Renal pelvis (tissue), 12 donors: ENCODE measurements at places on chromosomes 3 and 15. TPM values are rescaled to one million over a fixed set of nuclear protein-coding genes. Genes with fewer than 3 reads are reported as not detected.

- DNase-seq, result no peak
Measured at GRCh38 chr3:112769286-112769978, 77.2 kb downstream of the CD200R1L start.

- DNase-seq, result no peak
Measured at GRCh38 chr15:42404461-42405235, 45.3 kb downstream of the CAPN3 start.

- DNase-seq, result no peak
Measured at GRCh38 chr3:49454458-49454857, 15.6 kb upstream of the DAG1 start.

- DNase-seq, result no peak
Measured at GRCh38 chr15:68421798-68422402, 10.1 kb downstream of the ITGA11 start.

DNA sequence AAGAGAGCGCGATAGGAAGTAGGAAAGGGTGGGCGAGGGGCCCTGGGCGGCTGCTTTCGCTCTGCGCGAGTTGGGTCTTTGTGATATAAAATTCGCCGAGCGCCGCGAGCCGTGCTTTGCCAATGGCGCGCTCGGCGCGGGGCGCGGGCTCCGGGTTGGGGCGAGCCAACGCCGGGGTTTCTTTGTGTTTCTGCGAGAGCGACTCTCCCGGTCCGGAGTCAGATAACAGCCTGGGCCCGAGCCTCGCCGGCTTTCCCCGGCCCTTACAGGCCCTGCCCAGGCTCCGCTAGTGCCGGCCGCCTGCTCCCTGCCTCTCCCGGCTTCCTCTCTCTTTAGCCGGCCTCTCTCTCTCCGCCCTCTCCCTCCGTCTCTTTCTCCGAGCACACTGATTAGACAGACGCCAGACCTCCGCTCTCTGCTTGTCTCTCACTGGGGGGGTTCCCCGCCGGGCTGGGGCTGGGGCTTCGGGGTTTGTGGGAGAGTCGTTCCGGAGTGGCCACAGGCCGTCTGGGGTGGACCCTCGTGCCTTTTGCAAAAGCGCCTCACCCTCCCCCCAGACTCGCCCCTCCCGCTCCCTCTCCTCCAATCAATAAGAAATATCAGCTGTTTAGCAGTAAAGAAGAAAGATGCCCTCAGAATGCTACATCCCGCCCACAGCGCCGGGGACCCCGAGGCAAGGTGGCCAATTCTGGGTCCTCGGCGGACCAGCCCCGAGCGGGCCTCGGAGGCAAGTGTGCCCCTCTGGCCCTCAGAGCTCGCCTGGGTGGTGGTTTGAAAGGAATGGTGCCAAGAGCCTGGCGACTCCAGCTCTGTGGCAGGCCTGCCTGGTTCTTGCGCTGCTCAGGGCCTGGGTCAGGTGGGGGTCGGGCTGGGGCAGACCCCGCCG is 2.9 kb downstream of the NR2F2 start:
- no peak for DNase-seq

DNA sequence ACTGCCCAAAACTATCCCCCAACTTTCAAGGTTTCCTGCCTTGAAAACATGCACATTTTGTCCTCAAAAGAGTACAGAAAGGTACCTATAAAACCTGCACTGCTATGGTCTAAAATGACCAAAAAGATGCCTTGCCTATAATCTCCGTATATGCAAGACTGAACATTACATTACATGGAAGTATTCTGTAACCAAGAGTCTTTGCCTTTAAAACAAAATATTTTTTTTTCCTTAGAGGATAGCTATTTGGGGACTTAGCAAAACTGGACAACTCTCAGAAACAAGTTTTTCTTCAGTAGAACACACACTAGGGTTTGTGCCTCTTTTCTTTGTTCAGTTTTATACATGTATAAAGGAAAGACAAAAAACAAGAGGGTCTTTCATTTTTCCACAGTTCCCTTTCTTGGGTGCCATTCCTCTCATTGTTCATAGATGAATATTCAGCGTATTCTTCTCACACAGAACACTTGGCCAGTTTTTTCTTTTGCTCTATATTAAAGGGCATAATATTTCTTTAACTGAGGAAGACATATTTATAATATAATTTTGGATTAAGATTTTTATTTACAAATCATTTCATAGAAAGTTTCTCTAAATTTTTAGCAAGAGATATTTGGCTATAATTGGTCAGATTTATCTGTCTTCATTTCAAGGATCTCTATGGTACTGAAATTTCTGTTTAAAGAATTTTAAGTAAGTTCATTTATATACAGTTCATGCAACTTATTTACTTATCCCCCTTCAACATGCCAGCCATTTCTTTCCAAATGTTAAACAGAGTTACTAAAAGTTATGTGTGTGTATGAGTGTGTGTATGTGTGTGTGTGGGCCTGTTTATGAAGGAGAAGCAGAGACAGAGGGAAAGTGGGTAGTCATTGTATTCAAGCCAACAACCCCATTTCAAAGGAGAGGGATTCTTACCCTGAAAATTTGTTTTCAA is 142.6 kb downstream of the ZBTB20 start:
- no peak for DNase-seq

GRCh38 chr15:41153733-41154132 is 37.7 kb upstream of the INO80 start:
- no peak for DNase-seq

- no peak for DNase-seq
Measured at GRCh38 chr3:71815340-71816067, 30.6 kb upstream of the PROK2 start.

GRCh38 chr3:107681396-107681795 is 158.6 kb downstream of the BBX start:
- no peak for DNase-seq

DNA sequence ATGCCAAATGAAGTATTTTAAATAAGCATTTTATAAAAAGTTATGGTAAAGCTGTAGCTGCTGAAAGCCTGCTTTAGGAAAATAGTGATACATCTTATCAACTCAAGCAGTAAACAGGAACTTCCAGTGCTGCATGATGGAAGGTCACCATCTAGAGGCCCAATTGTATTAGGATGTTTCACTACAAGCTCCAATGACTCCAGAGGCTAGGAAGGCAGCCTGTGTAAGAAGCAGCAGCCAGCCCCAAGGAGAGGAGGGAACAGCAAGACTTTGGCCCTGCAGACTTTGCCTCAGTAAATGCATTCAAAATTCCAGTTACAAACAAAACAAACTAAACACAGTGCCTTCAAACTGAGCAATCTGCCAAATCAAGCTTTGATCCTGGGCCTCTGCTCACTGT is 32.1 kb downstream of the ILDR1 start:
- no peak for DNase-seq

DNA sequence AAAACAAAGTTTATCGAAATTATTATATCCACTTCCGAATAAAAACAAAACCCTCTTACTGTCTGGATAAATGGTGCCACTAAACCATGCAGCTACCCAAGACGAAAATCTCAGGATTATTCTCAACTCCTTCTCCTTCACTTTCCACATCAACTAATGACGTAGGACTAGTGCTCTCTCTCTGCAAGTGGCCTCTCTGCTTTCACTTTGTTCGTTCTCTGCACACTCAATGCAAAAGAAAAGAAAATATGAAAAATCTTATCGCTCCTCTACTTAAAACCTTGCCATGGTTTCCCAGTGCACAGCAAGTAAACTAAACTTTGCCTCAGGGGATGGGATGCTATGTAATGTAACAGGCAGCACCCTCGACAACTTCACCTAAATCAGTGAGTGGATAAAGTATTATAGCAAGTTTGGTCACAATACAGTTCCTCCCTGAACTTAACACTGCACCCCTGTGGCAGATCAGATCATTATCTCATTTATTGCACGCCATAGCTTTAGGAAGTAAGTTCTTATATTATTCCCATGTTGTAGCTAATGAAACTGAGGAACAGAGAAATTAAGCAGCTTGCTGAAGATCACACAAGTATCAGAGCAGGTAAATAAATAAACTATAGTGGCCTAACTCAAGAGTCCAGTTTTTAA is 262.7 kb upstream of the GADL1 start:
- no peak for DNase-seq

GRCh38 chr3:40079203-40079846 is 230.2 kb upstream of the EIF1B start:
- DNase-seq, result no peak

DNA sequence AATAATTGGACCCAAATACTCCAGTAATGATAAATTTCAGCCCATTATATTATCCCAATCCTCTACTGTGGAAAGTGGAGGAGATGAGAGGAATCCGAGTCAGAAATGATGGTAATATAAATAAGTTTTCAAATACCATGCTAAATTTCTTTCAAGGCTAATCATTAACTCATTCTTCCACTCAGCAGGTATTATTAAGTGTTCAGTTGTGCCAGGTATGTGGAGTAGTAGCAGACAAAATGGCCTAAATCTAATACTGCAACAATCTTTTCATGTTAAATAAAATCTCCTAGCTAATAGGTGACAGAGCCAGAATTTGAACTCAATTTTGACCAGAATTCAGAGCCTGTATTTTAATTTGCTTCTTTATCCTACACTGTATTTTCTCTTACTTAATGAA is 538.6 kb upstream of the ROBO2 start:
- no peak for DNase-seq

GRCh38 chr3:190456770-190457169 is 7.1 kb upstream of the TMEM207 start:
- no peak for DNase-seq

DNA sequence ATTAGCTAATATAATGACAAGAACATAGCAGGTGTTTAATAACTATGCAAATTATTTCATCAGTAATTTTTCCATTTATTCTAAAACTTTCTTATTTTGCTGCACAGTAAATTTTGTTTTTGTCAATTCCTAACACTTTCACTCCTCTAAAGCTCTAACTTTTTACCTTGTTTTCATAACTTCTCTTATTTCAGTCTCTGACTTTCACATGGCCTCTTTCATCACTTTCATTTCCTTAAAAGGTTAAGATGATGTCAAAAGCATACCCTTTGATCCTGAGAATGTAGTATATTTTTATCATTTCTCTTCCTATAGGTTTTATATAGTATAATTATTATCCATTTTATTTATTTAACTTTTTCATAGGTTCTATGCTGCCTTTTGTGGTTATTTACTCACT is 1325.8 kb upstream of the ALCAM start:
- no peak for DNase-seq

DNA sequence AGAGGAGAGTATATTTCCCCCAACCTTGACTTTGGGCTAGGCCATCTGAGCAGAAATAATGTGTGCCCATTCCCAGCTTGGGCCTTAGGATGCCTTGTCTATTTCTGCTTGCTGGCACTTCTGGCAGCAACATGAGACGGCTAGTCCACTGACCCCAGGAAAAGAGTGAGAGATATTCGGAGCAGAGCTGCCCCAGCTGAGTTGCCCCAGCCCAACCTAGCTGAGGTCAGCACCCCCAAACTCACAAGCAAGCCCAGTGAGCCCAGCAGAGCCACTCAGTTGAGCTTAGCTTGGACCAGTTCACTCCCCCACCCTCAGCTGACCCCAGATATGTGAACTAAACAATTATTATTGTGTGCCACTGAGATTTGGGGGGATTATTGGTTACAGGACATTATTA is 20.2 kb downstream of the ITGA11 start:
- DNase-seq, result no peak

DNA sequence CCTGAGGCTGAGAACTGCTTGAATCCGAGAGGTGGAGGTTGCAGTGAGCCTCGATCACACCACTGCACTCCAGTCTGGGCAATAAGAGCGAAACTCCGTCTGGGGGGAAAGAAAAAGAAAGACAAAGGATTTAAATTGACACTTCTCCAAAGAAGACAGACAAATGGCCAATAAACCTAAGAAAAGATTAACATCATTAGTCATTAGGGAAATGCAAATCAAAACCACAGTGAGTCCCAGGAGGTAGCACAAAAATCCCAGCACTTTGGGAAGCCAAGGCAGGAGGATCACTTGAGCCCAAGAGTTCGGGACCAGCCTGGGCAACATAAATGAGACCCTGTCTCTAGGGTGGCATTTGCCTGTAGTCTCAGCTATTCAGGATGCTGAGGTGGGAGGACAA is 12.6 kb downstream of the CLPX start:
- no peak for DNase-seq

DNA sequence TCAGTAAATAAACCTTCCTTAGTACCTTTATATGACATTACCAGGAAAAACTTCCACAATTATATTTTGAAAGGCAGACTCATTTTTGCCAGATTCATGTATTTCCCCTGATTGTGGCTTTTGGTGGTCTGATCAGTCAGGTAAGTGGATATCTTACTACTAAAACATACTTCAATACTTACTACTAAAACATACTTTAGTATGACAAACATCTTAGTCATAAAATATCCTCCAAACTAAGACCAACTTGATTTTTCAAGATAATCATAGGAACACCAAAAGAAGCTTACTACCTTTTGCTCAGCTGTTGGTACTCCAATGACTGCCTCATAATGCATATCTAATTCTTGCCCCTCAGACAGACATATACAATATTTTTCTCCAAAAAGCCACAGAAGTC is 9.3 kb downstream of the TJP1 start:
- no peak for DNase-seq

- no peak for DNase-seq
Measured at GRCh38 chr15:34481370-34481769, 43.8 kb upstream of the GOLGA8A start.

DNA sequence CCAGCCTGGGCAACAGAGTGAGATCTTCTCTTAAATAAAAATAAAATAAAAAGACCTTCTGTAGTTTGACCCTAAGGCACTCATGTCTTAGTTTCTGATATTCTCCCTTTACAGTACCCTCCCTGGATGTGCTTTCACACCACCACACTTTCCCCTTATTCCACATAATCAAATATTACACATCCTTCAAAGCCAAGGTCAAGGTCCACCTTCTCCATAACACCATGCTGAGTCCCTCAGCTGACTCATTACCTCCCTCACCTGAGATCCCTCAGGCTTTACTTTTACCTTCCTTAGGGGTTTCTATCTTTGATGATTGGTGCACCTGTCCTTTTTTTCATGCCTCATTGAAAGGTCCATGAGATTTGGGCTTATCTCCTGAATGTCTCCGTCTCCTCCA is 25.5 kb upstream of the MNS1 start:
- DNase-seq, result no peak

GRCh38 chr3:25547103-25547502 is 117.6 kb downstream of the TOP2B start:
- DNase-seq, result no peak

DNA sequence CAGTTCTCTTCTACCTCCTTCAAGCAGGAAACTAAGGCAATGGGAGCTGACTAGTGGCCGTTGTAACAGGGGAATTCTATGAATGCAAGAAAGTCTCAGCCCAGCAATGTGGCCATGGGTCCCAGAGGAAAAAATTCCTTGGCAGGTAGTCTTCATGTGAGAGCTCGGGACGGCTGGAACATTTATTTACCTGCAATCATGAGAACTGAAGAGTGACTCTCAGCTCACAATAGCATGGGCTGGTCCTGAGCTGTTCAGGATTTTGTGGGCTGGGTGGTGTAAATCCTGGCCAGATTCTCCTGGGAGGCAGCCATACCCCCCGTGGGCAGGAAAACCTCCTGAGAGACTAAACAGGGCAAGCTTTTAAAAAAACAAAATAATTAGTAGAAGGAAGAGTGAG is 330.3 kb upstream of the CTNNB1 start:
- DNase-seq, result no peak

- no peak for DNase-seq
Measured at GRCh38 chr3:61575893-61576292, 14.5 kb downstream of the PTPRG start.

MB21D2 gene
- 15.4 TPM for polyA plus RNA-seq

TRPC1 gene
- polyA plus RNA-seq, result 13.7 TPM

SEC11A gene
- polyA plus RNA-seq, result 254 TPM
